ENCODE measurements at places on chromosomes 3 and 15. TPM values are rescaled to one million over a fixed set of nuclear protein-coding genes. Genes with fewer than 3 reads are reported as not detected.

DNA sequence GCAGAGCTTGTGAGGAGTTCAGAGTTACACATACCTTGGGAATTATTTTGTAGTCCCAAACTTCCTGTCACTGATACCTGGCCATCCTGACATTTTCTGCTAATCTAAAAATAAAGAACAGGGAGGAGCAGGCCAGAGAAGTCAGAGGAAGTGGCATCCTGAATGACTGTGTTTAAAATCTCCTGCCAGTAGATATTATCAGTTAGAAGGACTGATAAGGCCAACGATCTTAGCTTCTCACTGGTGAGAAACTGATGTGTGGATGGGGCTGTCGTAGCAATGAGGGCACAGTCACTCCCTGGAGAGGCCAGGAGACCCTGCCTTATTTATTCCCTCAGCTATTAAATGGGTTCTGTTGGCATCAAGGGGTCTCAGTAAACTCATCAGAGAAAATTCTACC is 115.1 kb downstream of the DGKG start:
- no peaks in the 10 kb centered on the region for H3K27me3 ChIP-seq
- H3K4me3 ChIP-seq = no peak overlapping the region
- H3K36me3 ChIP-seq = peaks cover 18% of the 10 kb centered on the region
- peaks cover 14% of the 10 kb centered on the region for H3K4me1 ChIP-seq
- no peak overlapping the region for H3K27ac ChIP-seq

DNA sequence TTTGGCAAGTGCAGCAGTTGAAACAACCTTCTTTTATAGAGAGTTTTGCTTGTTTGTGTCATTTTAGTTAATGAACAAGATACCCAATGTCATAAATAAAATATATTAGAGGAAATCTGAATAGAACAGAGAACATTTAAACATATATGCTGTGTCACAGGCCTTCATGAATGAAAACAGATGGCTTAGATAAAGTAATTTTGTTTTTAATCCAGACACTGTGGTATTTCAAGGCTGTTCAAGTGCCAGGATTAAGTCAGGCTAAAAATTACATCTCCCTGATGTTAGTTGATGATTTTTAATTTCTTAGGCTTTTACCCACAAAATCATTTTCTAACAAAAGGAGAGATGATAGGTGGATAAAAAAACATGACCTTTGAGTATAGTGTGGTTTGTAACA is 4.9 kb upstream of the ACKR4 start:
- H3K36me3 ChIP-seq = peaks cover 18% of the 10 kb centered on the region
- H3K27me3 ChIP-seq = no peaks in the 10 kb centered on the region
- no peaks in the 10 kb centered on the region for H3K4me1 ChIP-seq
- H3K27ac ChIP-seq = peak overlapping the region; percentile 5
- H3K4me3 ChIP-seq = no peak overlapping the region
- DNase-seq = no peak

DNA sequence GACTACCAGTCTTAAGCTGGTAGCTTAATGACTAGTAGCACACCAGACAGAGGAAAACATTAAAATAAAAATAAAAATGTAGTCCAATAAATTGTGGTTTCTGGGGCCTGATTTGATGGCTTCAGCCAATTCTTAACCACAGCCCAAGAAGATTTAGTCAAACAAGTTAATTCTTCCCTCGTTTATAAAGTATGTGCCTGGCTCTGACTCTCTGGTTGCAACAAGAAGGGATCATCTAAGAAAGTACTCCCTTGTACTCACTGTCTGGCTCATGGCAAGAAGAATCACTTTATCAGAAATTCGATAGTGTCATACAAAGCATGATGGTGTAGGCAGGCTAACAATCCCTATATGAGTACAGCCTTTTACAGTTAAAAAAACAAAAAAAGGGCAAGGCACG is 141.9 kb downstream of the P3H2 start:
- no peak for DNase-seq
- H3K4me3 ChIP-seq = no peak overlapping the region
- H3K36me3 ChIP-seq = no peaks in the 10 kb centered on the region
- no peak overlapping the region for H3K27ac ChIP-seq
- no peaks in the 10 kb centered on the region for H3K27me3 ChIP-seq
- H3K4me1 ChIP-seq = peaks cover 24% of the 10 kb centered on the region

The LMAN1L gene
- total RNA-seq = 8.1 TPM

DNA sequence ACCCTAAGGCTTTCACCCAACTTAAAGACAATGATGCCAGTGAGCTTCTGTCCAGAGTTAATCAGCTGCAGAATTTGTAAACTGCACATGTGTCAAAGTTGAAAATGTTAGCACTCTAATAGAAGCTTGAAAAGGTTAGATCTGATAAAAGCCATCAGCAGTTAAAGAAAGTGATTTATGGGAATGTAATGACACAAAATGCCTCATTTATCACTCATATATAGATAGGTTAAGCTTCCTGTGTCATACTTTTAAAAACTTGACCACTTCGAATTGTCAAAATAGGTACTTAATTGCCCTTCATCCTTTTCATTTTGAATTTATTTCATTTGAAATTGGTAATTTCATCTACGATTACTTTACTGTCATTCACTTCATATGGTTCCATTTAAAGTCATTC is 151.6 kb downstream of the CDIN1 start:
- peaks cover 23% of the 10 kb centered on the region for H3K4me1 ChIP-seq
- no peaks in the 10 kb centered on the region for H3K36me3 ChIP-seq
- H3K4me3 ChIP-seq = no peak overlapping the region
- H3K27ac ChIP-seq = no peak overlapping the region
- no peak for DNase-seq

- no peaks in the 10 kb centered on the region for H3K27me3 ChIP-seq
- H3K4me1 ChIP-seq = peaks cover 12% of the 10 kb centered on the region
- peak overlapping the region; percentile 48 for H3K4me3 ChIP-seq
- no peak for DNase-seq
- H3K27ac ChIP-seq = peak overlapping the region; percentile 17
- no peaks in the 10 kb centered on the region for H3K36me3 ChIP-seq
Observed at GRCh38 chr3:81864272-81864671, 102.8 kb upstream of the GBE1 start.

The CLDN18 gene
- total RNA-seq = not detected

GRCh38 chr3:31240874-31241273 is 291.9 kb upstream of the STT3B start:
- no peak overlapping the region for H3K4me3 ChIP-seq
- no peaks in the 10 kb centered on the region for H3K4me1 ChIP-seq
- no peaks in the 10 kb centered on the region for H3K36me3 ChIP-seq
- no peak overlapping the region for H3K27ac ChIP-seq
- H3K27me3 ChIP-seq = peaks cover 14% of the 10 kb centered on the region

The FAM43A gene
- 18.0 TPM for total RNA-seq

- no peaks in the 10 kb centered on the region for H3K36me3 ChIP-seq
- no peak for DNase-seq
- H3K4me3 ChIP-seq = no peak overlapping the region
Observed at GRCh38 chr15:73598530-73599160, 34.5 kb downstream of the NPTN start.

The GPR27 gene
- 7.3 TPM for total RNA-seq

DNA sequence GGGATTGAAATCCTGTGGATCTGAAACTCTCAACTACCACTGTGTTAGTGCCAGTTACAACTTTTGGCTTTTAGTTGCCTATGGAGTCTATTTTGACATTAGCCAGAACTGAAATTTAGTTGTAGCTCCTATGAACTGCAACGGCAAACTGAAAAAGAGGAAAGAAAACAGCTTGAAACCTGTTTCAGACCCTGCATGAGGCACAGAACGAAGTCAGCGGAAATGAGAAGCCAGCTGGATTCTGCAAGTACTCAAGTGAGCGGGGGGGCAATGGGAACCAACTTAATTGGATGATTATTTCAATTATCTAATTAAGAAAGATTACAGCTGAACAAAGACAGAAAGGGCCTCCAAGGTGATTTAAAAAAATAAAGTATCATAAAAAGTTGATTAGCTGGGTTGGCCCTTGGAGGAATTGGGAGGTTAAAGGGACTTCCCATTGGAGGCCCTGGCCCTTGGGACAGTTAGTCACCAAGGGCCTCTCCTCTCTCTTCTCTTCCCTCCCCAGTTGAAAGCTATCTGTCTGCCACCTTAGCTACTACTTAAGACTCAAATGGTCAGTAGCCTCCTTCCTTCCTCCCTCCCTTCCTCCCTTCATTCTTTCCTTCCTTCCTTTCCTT is 352.1 kb downstream of the SHQ1 start:
- H3K27me3 ChIP-seq = no peaks in the 10 kb centered on the region
- H3K36me3 ChIP-seq = no peaks in the 10 kb centered on the region
- H3K27ac ChIP-seq = no peak overlapping the region
- DNase-seq = no peak
- peaks cover 4% of the 10 kb centered on the region for H3K4me1 ChIP-seq
- no peak overlapping the region for H3K4me3 ChIP-seq

The CLPX gene
- 52.5 TPM for total RNA-seq

DNA sequence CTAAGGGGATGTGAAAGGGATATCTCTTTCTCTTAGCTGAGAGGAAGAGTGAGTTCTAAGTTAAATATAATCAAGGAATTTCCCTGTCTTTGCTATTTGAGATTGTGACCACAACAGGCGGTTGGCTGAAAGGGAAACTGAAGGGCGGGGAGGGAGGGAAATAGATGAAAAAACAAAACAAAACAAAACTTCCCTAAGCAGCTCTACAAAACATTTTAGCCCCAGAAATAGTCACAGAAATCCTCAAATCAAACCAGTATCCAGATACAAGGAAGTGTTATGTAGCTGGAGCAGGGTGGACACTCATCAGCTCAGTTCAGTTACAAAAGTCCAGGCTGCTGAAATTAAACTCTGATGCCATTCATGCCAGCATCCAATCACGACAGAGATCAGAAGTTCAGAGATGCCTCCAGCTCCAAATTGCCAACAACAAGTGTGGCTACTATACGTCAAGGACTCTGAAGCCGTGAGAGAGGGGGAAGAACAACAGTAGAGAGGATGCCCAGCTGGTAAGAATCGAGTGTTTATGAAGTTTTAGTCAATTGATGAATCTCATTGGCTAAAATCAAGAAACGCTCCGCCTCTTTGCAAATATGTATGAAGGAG is 319 bp upstream of the TP63 start:
- DNase-seq = no peak
- H3K4me3 ChIP-seq = peak overlapping the region; percentile 56
- H3K27me3 ChIP-seq = no peaks in the 10 kb centered on the region
- H3K36me3 ChIP-seq = no peaks in the 10 kb centered on the region
- H3K4me1 ChIP-seq = peaks cover 22% of the 10 kb centered on the region
- peak overlapping the region; percentile 59 for H3K27ac ChIP-seq

The CCDC191 gene
- total RNA-seq = 0.77 TPM

DNA sequence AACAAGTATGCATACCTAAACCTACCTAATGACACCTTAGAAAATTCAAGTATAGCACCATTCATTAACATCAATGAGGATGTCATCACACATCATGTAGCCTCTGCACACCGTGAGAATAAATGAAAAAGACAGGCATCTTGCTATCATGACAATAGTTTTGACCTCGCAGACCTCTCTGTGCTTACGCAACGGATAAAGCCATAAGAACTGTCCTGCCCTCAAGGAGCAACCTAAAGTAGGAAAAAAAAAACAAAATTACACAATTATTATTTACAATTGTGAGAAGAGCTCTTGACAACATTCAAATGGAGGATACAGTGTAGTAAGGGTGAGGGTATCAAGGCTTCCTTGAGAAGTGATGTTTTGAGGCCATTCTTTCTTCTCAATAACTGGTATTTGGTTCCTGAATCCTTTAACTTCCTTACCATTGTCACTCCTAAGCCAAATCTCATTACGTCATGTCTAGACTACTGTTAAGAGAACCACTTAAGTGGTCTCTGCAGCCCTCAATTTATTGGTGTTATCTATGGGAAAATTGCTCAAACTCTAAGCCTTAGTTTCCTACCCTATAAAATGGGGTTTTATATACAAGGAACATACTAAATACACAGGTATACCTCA is 7.0 kb upstream of the SETD5 start:
- no peak for DNase-seq
- no peak overlapping the region for H3K27ac ChIP-seq
- H3K36me3 ChIP-seq = peaks cover 75% of the 10 kb centered on the region
- no peak overlapping the region for H3K4me3 ChIP-seq
- no peaks in the 10 kb centered on the region for H3K27me3 ChIP-seq
- H3K4me1 ChIP-seq = peaks cover 57% of the 10 kb centered on the region

Measured in left ventricle myocardium inferior (tissue), 1 donor.